Natural killer cell (primary cell): ENCODE measurements at places on chromosomes 12 and 14. TPM values are rescaled to one million over a fixed set of nuclear protein-coding genes. Genes with fewer than 3 reads are reported as not detected.
A peak's percentile ranks its signal among the peaks of the same experiment; 100 is the strongest.

GRCh38 chr12:5407034-5407856 is 24.7 kb upstream of the NTF3 start:
- DNase-seq, result no peak

- DNase-seq, result no peak
These were observed 92.5 kb downstream of the ATP23 start for GRCh38 chr12:58033831-58034230.

- no peak for DNase-seq
These were observed 127.3 kb upstream of the PLEKHA5 start for GRCh38 chr12:19002216-19002615.

DNA sequence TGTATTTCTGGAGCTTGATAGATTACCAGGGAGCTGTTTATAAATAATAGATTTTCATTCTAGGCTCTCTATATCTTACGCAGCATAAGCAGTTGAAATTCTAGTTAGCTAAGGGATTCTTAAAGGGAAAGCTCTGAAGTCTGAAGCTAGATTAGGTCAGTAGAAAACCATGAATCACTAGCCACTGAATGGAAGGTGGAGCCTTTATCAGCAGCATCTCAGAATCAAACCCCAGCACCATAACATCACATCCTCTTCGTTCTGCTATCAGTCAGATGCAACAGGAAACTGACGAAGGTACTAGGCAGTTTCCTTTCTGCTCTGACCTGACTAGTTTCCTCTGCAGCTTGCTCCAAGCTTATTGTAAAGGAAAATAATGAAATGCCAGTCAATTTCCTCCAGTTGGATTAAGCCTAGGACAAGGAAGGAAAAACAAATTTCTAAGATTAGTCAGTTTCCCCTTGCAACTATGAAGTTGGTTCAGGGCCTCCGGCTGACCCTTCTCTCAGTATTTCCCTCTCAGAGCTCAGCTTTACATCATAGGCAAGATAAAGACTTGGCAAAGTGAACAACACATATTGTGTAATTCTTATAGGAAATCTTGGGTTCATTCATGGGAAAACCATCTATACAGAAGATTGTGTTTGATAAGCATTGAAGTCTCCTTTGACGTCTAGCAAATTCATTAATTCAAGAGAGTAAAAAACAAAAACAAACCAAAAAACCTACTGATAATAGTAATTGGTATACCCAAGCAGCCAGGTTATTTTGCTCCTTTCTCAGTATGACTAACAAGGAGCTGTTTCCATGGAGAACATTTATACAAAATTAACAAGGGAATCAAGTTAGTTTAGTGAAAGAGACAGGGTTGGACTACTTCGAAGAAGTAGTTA is 43.4 kb upstream of the CFAP54 start:
- DNase-seq, result peak; percentile 92

DNA sequence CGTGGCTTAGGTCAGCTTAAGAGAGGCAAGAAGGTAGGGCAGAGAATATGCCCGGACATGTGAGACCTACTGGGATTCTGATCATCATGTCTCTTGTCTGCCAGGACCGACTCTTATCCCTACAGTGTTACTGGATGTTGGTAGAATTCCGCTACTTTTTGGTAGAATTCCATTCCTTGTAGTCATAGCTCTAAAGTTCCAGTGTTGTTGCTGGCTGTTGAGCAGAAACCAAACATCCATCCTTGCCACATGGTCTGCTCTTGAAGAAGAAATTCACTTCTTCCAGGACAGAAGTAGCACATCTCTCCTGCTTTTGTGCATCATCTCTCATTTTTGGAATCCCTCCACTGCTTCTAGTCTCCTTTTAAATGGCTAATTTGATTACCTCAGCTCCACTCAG is 453.7 kb downstream of the RPL10L start:
- DNase-seq, result no peak

DNA sequence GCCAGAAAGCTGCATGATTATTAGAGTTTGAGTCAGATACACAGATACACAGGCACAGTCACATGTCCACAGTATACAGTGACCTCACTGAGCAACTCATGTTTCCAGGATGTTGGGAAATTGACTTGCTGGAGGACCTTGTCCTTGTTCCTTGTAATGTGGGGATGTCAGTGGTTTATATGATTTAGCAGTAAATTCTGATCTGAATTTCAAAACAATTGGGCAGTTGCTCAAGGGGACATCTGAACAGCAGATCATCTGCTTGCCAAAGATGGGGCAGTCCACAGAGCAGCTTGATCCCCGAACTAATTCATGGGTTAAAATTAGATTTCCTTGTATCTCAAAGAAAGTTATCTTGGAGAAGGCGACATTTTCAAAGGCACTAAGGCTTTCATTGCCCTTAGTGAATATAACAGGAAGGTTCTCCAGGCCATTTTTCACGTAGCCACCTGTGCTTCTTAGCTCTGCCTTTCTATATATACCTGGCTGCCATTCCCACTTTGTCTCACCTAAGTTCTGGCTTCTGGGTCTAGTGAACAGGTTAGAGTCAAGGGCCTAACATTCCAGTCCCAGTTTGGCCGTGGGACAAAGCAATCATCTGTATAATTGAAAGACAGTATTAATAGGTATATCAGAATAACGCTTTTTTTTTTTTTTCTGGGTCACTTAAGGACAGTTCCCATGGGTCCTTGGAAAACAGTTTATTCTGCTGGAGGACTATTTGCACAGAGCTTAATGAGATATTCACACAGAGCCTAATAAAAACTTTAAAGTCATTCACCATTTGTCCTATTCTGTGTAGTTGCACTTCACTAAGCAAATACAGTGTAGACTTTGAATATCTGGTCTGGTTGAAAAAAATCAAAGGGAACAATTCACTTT is 64.9 kb upstream of the STRN3 start:
- DNase-seq, result no peak

DNA sequence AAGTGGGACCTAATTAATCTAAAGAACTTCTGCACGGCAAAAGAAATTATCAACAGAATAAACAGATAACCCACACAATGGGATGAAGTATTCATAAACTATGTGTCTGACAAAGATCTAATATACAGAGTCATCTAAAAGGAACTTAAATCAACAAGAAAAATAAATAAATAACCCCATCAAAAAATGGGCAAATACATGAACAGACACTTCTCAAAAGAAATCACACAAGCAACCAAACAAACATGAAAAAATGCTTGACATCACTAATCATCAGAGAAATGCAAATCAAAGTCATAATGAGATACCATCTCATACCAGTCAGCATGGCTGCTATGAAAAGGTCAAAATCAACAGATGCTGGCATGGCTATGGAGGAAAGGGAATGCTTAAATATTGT is 466.9 kb downstream of the SOX5 start:
- no peak for DNase-seq

GRCh38 chr14:90965765-90966164 is 94.7 kb downstream of the RPS6KA5 start:
- DNase-seq, result no peak

- peak; percentile 74 for DNase-seq
These were observed 32.7 kb downstream of the VCPKMT start for GRCh38 chr14:50083467-50084337.

- DNase-seq, result no peak
These were observed at the start of gene TMEM119 for GRCh38 chr12:108597559-108598471. Gene TMEM119, minus strand, starts transcription at chr12:108598084. Its CDS starts 5,701 bp downstream, at chr12:108592383.

DNA sequence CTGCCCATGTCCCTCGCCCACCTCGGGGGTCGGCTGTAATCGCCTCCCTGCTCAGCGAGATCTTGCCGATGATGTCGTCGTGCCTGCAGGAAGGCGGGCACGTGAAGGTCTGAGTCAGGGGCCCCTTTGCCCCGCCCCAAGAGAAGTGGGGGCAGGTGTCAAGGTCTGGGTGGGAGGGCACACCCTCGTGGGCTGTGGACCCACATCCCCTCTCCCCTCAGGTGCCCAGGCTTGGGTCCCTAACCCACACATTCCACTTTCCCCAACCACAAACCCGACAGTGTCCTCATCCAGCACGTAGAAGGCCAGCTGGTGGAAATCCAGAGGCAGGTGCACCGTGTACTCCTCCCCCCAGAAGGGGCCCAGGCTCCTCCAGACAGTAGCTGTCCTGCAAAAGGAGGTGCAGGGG is 7.8 kb downstream of the RASAL1 start:
- DNase-seq, result no peak

DNA sequence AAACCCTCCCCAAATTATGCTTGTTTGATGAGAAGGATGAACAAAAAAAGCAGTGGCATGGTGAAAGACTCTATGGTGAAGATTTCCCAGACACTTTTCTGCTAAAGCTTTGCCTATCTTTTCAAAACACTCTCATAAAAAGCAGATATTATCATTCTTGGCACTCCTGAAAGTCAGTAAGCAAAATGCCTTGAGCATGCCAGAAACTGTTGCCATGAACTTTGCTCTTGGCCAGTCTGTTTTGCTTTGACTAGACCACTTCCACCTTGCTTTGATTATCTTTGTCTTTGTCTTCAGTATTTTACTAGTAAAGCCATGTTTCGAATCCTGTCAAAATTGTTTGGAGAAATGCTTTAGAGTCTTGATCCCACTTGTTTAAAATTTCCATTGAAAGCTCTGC is 110.4 kb downstream of the CNTN1 start:
- no peak for DNase-seq

CD163L1 gene
- total RNA-seq, result not detected

KRT71 gene
- total RNA-seq, result not detected

SERPINA1 gene
- total RNA-seq, result 48.3 TPM

IL31 gene
- not detected for total RNA-seq
